ENCODE measurements at places on chromosomes 11 and 22.

DNA sequence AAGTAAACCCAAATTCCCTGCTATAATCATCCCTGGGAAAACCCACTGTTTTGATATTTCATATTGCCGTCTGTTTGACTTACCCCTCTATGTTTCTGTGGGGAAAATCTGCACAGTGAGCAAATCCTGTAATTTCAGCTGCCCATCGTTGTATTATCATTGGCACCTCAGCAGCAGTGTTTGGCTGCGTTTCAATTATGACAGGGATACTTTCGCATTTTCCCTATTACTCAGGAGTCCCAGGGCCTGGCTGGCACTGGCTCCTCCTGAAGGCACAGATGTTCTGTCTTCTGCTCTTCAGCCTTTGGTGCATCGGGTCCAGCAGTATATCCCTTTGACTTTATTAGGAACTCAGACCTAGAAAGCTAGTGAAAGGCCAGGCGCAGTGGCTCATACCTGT lies 12.2 kb upstream of the MMP12 start:
- no peak for DNase-seq

- DNase-seq, result no peak
These were observed 9.3 kb upstream of the POU2AF1 start for GRCh38 chr11:111388420-111388819.

DNA sequence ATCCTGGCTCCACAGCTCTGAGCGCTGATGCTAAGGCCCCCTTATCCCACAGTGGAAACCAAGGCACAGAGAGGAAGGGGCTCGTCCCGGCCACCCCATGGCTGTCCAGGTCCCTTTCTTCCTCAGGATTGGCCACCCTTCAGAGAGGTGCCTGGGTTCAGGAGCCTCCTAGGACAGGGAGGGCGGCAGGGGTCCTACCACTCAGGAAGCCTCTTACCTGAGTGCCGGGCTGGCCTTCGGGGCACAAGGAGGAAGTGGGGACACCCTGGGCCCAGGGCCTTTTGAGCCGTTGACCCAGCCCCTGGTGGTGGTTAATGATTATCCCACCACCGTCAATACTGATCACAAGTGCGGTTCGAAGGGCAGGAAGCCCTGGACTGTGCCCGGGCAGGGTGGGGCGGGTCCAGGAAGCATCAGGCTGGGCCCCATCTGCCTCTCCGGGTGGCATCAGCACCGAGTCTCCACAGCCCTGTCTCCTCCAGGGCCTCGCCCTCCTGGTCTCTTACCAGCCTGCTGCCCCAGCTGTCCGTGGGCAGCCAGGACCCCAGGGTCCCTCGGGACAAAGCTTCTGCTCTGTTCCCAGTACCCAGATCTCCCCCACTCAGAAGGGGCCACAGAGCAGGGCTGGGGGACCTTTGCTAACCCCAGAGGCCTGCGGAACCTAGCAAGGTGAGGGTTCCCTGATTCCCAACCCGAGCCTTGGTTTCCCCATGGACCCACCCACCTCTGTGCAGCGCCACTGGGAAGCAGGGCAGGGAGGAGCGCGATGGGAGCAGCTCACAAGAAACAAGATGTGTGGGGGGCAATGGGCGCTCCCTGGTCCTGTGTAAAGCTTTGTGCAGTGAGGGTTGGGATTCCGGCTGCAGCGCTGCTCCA lies 15.0 kb upstream of the EHD1 start:
- DNase-seq, result no peak

DNA sequence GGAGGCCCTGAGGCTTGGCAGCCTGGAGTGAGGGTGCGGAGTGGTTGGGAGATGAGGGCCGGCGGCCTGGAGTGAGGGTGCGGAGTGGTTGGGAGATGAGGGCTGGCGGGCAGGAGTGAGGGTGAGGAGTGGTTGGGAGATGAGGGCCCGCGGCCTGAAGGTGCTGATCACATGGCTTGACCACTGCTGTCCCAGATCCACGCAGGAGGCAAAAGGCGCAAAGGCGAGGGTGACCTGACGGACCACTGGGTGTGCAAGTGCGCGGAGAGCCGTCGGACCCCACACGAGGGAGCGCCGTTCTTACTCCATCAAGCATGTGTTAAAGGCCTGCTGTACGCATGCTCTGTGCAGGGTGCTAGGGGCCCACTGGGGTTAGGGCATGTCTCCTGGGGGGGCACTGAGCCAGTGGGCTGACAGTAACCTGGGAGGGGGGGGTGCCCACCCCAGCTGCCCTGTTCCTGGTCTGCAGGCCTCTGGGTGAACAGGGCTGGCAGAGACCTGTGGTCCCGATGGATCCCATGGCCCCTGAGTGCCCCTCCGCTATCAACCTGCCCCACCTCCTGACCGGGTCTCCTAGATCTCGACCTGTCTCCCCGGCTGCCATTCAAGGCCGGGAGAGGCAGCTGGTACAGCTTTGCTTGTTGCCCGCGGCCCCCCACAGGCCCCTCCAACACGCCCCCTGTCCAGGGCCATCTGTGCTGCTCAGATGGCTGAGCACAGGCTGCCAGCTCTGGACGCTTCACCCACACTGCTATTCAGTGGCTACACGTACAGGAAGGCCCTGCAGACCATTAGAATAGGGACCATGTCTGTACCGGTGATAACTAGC lies 21.1 kb downstream of the MRGPRD start:
- DNase-seq, result no peak

GRCh38 chr11:93728792-93729128 lies 12.5 kb downstream of the TAF1D start:
- DNase-seq, result no peak

DNA sequence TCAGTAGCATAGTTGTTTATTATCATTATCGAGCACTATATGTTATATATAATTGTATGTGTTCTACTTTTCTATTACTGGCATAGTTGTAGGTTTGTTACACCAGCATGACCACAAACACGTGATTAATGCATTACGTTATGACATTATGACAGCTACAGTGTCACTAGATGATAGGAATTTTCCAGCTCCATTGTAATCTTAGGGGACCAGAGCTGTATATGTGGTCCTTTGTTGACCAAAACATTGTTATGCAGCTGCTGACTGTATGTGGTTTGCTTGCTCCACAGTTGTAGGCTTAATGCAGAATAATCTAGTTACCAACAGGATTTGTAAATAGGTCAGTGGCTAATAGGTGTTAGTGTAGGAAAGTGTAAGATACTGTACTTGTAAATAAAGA lies 66.1 kb downstream of the HSD17B12 start:
- DNase-seq, result no peak

- DNase-seq, result no peak
These were observed 330.3 kb downstream of the C11orf87 start for GRCh38 chr11:109752212-109752825.

DNA sequence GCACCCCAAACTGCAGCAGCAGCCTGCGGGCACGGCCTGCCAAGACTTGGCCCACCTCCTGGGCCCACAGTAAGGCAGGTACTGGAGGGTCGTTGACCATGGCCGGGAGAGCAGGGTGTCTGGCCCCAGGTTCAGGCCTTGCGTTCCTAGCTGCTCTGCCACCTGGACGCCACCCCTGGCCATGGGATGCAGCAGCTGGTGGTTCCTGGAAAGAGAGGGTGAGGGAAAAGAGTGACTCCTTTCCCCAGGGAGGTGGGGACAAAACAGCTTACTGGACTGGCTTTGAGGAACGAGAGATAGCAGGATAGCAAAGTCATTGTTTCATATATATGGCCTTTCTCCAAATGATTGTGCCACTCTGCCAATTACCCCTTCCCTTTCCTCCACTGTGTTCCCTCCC lies 1.8 kb downstream of the BSCL2 start:
- no peak for DNase-seq

Data from activated naive CD8-positive, alpha-beta T cell treated with anti-CD3 and anti-CD28 coated beads for 36 hours (primary cell).